ENCODE measurements at places on chromosomes 12 and 14.
A peak's percentile ranks its signal among the peaks of the same experiment; 100 is the strongest.

DNA sequence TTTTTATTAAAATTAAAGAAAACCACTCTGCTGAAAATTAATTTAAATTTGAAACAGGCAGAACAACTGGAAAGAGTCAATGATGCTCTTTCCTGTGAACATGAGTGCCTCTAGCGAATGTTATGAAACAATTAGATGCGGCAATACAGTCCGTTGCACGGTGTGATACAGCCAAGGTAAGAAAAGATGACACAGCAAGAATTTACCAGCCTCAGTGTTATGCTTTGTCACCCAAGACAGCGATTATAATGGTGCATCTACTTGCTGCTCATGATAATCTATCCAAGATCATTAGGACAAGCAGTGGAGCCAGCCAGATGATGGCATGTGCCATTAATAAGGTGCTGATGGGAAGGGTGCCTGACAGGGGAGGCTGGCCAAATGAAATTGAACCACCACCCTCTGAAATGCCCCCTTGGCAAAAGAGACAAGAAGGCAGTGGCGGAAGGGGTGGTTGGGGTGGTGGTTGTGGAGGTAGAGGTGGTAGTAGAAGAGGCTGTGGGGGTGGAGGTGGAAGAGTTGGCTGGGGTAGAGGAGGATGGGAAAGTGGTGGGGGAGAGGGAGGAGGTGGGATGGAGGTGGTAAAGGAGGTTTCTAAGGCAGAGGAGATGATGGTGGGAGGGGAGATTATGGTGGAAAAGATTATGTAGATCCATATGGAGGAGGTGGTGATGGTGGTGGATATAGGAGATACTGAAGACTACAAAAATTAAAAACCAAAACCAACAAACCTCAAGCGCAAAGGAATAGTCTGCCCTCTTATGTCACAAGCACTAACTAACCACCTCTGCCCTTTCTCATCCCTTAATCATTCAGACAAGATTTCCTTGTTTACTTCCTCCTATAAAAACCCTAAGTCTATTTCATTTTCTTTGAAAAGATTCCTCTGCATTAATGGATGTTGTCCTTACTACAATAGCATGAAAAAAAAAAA lies 4.0 kb upstream of the RESF1 start:
- DNase-seq, result no peak

- DNase-seq, result peak; percentile 31
These were observed 790 bp downstream of the BTG1 start for GRCh38 chr12:92144631-92145480.

DNA sequence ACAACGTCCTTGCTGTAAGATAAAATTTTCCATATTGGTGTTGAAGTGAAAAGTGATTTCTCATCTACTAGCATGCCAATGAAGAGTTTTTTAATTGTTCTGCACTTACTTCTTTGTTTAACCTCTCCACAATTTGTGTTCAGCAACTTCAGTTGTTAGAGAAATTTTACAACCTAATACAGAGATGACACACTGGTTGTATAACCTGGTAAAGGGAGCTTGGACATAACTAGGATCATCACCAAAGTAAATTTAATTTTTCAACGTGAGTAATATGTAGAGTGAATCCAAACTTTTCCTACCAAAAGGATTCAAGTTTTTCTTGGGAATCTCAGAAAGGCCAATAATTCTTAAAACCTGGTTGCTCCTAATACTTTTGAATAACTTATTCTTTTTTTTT lies 13.4 kb upstream of the TAS2R43 start:
- no peak for DNase-seq

GRCh38 chr14:66041582-66041981 lies 444.6 kb upstream of the CCDC196 start:
- DNase-seq, result no peak

DNA sequence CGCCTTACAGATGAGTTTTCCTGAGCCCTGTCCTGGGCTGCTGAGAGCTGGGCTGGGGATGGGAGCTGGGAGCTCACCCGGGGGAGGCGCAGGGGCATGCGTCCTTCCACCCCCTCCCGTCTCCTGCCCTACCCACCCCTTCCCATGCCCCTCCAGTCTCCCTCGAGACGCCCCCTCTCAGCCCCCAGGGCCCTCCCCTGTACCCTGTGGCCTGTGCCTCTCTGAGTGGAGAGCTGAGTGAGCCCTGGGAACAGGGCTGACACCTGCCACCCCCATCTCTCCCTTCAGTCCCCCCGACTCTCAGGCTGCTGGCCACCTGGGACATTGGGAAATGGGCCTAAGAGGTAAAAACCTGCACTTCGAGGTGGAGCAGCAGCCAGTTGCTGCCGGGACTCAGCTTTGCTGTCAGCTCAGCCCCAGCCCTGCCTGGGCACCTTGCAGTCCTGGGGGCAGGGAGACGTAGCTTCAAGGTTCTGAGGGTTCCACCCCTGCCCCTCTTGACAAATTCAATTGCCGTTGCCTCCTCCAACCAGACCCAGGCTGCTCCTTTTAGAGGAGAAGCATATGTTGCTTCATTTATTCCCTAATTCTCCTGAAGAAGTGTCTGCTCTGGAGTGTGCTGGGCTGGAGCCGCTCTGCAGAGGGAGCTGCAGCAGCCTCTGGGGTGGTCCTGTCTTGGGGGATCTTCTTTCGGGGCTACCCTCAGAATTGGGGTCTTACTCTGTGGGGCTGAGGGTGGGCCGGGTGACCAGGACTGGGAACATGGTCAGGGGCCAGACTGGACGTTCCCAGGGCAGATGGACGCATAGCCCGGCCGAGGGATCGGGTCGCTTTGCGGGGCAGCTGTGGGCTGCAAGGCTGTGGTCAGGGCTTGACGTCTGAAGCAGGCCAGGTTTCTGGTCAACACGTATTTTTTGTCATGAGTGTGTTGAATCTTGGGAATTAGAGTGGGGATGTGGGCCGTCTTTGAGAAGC lies 141.4 kb downstream of the ADGRD1 start:
- DNase-seq, result no peak

DNA sequence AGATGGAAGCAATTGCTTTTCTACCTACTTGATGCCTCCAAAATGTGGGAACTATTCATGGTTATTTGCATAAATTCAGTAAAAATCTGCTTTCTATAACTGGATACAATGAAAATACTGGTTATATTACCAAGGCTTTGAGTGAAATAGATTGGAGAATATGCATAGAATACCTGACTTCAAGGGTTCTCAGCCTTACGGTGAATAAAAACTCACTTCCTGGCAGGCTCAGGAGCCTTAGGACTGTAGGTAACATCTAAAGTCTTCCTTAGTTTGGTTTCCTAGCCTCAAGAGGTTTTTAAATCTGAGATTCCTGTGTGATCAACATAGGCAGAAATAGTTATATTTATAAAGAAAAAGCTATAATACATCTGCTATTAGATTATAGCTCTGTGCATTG lies 158.6 kb downstream of the SLC41A2 start:
- DNase-seq, result no peak

DNA sequence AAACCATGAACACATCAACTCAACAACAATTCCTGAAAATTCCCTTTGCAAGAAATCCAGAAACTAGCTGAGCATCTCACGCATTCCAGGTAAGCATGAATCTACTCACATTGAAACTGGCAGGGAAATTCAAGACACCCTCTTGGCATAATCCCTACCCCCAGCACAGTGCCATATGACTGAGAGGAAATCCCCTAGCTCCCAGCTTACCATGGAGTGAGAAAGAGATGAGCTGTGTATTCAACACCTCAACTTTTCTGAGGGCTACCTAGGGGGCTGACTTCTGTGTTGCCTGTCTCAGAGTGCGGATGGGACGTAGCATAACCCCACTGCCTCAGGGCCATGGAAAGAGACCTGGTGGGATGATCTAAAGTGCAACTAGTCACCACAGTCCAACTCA lies 37.7 kb upstream of the GPR132 start:
- no peak for DNase-seq

- no peak for DNase-seq
These were observed 253.7 kb downstream of the DUSP6 start for GRCh38 chr12:89098441-89099112.

GRCh38 chr12:132238884-132239283 lies 90.5 kb downstream of the GALNT9 start:
- no peak for DNase-seq

- DNase-seq, result no peak
These were observed 84.4 kb downstream of the ARF6 start for GRCh38 chr14:49977126-49977841.

DNA sequence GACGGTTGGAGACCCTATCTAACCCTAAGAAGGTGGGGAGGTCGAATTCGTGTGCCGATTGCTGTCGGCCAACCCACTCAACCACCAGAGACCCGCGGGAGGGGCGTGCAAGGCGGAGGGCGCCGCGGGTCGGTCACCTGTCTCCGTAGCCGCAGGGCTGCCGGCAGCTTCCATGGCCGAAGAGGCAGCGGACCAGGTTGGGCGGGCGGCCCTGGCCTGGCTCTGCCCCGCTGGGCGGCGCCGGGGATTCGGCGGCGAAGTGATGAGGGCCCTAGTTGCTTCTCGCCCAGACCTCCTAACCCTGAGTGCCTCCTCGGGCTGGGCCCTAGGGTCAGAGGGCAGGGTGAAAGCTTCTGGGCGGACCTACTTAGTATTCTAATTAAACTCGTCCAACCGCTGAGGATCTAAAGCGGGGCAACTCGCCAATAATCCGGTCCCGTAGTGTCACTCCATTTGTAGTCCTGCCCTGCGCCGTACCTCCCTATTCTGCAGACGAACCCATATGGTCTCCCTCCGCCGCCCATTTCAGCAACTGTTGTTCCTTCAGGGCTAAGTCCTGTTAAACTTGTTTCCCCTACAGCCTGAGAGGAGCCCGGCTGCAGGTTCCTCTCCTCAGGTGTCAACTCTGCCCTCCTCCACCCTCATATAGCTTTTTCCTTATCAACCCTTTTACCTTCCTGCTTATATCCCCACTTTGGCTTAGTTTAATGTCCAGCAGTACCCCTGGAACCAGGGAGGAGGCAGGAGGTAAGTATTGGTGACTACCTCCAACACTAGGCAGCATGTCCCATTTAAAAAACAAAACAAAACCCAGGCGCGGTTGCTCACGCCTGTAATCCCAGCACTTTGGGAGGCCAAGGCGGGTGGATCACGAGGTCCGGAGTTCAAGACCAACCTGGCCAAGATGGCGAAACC lies at the start of gene PYM1:
PYM1 (minus strand) TSS at position 307 of the 915 bp plus-strand sequence; CDS start at position 174, 133 bp downstream.
- DNase-seq, result peak; percentile 76

DNA sequence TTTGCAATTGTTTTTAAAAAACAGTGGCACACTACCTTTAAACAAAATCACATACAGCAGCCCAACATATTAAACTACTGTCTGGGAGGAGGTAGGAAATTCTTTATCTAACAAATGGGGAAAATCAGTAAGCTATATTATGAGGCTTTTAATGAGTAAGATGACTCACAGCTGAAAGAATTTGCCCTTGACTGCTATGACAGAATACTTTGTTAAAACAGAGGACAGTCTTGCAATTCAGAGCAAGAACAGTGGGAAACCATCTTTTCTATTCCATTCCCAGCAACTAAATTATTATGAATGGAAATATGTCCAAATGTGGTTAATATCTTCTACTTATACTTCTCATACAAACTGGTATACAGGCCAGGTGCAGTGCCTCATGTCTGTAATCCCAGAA lies 49.2 kb upstream of the SGPP1 start:
- DNase-seq, result no peak

DNA sequence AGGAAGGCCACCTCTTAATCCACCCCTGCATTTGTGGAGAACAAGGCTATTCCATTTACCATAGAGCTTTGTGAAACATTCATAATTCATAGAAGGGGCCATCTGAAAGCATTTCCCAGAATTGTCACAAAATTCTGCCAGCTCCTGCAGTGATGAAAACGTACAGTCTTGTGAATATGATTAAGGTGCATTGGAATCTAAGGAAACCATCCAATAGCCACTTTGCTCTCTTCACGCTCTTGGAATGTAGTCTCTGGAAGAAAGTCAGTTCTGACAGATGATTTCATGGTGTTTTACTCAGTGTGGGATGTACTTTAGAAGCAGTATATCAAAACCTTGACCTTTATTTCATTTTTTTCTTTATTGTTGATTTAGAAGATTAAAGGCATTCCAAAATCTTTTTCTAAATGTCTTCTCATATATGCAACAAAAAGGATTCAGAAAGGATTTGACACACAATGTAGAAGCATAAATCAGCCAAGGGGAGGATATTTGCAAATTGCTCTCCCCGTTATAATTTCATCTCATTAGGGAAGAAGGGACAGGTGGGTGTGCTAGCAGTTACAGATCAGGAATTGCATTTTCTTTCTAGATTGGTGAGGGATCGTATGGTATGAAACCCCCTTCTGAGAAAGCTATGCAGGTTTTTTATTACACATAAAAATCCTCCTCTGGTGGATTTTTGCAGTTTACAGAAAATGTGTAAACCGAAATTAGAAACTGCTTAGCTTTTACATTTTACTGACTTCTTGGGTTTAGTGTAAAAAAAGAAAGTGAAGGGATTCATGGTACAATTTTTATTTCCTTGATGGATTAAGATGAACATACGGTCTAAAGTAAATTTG lies 390.2 kb downstream of the LRIG3 start:
- DNase-seq, result no peak

Measured in breast epithelium (tissue), 4 donors.